ENCODE measurements at places on chromosomes 6 and 20.
A peak's percentile ranks its signal among the peaks of the same experiment; 100 is the strongest.

DNA sequence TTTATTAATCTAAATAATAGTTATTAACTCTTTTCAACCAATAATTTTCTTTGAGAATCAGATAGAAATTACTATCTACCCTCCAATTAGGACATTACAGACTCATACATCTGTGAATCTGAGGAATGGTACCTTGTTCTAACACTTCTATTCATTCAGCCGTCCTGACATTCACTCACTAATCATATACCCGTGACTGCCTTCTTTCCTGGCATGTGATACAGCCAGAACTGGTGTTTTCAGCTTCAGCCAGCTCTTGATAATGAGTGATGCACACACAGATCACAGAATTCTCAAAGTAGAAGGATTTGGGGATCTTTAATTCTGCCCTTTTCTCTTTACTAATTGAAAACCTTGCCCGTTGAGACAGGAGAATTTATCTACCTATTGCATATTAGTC is 499.9 kb downstream of the UTRN start:
- DNase-seq: no peak

DNA sequence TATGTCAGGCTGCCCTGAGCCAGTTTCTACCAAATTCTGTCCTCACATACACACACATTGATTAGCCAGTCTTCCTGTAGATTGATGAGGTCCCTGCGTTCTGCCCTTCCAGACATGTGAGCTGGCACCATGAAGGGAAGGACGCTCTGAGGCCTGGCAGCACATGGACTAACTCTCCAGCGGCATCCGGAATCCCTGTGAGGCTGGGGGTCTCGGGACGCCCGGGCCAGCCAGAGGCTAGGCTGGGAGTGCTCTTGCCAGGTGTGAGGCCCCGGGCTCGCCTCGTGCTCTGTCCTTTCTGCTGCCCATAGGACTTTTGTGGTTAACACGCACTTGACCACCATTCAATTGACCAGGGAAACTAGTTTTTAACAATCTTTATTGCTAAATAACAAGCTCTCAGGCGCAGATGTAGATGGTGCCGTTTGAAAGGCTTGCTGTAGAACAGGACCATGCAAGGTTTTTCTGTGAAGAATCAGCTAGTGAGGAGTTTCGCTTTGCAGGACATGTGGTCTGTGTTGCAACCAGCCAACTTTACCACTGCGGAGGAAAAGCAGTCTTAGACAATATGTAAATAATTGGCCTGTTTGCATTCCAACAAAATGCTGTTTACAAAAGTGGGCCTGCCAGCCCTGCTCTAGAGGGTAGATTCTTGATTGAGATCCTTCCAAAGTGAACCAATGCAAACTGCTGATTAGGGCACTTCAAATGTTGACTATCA is 29.3 kb downstream of the FOXF2 start:
- DNase-seq: no peak

- no peak for DNase-seq
These were observed 421.2 kb upstream of the HTR1E start for GRCh38 chr6:86516087-86516486.

GRCh38 chr6:75735491-75736186 is 13.4 kb upstream of the MYO6 start:
- DNase-seq: no peak

GRCh38 chr6:150273457-150274309 is 95.1 kb upstream of the IYD start:
- no peak for DNase-seq

- DNase-seq: no peak
These were observed 283.7 kb upstream of the SOX4 start for GRCh38 chr6:21309807-21310221.

DNA sequence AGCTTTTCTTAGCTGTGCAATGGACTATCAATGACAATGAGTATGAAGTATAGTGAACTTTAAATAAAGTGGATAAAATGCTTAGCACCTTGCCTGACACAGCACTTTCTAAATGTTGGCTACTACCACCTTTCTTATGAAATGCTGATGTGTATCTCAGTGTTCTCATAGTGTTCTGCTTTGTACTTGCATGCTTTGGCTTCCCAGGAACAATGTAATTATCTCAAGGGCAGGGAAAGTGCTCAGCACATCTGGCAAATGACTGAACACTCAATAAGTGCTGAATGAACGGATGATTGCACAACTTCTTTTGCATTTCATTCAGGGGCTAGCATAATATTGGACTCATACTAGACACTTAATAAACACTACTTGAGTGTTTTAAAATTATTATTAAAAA is 28.2 kb upstream of the NOX3 start:
- no peak for DNase-seq

GRCh38 chr6:16088409-16088808 is 40.5 kb upstream of the MYLIP start:
- no peak for DNase-seq

GRCh38 chr6:45650524-45651135 is 272.9 kb upstream of the SUPT3H start:
- DNase-seq: no peak

DNA sequence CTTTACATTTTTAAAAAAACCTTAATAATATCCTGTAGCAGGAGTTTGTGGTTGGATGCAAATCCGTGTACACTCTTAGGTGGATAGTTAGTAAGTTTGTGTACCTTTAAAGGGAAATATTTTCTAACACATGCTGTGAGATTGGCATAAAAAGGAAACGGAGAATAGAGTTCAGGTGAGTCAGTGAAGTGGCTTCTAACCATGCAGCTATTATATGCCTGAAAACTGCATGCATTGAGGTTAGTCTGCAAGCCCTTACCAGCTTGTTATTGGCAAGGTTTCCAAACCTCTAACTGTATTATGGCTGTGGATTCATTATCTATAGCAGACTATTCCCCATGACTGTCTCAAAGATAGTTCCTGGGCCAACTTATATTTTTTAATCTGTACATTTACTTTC is 420.6 kb upstream of the MMS22L start:
- no peak for DNase-seq

DNA sequence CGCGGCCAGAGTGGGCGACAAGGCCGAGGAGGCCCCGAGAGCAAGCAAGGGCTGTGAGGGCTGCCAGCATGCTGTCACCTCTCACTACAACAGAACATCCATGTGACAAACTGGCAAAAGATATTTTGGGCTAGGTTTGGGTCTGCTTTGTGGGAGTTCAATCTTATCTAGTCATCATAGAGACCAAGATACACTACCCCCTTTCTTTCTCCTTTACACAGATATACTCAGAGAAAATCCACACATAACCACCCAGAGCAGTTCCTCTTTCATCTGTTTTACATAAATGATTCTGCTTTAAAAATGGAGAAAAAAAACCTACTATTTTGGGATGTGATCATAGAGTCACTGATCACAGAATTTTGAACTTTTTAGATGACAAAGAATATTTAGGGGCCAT is 16.8 kb downstream of the SOX4 start:
- no peak for DNase-seq

DNA sequence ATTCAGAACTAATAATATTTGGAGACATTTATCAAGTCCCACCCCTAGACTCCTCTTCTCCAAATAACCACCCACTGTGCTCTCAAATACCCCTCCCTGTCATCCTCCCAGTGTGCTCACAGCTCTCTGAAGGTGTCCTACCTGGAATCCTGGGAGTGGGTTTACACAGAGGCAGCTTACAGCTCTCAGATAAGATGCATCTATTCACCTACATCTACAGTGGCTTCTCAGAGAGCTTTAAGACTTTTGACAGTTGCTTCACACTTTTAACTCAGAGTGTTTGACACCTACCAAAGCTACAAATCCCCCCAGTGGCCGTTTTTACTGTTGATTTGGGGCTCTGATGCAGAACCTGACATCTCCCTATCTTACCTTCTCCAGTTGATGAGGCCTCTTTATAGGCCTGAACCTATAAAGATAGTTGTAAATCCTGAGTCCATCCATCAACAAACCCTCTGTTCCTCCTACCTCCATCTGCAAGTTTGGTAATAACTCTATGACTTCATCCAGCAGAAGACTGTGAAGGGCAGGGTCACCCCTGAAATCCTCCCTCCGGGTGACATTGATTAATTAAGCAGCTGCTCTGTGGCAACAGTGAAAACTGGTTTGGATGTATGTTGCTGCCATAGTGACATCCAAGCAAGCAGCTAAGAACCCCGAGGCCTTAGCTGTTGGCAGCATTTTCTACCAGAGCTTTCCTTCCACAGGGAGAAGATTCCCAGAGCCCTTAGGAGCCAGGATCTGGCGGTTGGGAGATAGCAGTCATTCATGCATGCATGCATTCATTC is 226.1 kb upstream of the RREB1 start:
- no peak for DNase-seq

DNA sequence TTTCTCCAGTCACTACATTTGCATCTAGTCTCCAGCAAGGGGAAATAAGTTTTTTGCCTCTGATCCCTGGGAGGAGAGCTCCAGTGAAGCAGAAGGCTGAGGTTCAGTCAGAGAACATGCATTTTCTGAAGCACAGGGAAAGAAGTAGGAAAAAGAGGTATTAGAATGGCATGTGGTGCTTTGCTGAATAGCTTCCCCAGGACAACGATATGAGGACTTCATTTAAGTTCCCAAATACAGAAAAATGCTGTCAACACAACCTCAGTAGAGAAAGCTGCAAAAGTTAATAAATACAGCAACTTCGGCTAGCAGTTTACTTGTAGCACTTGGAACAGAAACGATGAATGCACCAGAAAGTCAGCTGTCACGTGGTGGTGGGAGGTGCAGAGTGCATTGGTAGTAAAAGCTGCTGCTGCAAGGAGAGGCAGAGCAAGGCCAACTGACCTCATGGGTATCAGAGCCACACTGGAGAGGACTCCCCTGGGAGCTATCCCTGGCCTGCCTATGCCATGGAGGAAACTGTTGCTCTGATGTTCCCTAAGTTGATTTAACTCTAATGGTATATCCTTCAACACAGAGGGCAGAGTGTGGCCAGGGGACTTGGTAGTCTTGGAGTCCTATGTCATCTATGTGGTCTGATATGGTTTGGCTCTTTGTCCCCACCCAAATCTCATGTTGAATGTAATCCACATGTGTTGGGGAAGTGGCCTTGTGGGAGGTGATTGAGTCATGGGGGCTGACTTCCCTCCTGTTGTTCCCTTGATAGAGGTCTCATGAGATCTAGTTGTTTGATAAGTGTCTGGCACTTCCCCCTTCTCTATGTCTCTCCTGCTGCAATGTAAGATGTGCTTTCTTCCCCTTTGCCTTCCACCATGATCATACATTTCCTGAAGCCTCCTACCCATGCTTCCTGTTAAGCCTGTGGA is 85.9 kb downstream of the ADTRP start:
- DNase-seq: no peak

GRCh38 chr6:79438030-79438429 is 99.2 kb downstream of the LCA5 start:
- no peak for DNase-seq

GRCh38 chr20:17518339-17519052 is 12.7 kb downstream of the BFSP1 start:
- DNase-seq: no peak

DNA sequence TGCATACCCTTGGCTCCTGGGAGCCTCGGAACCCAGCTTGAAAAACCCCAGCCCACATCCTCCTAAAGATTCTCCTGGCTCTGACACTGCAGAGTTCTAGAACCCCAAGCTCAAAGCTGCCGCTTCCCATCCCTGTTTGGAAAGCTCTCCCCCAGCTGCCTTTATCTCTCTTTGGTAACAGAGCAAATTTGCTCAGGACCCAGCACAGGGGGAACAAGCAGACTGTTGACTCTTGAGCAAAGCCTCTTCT is 38.9 kb downstream of the HNF4A start:
- no peak for DNase-seq

DNA sequence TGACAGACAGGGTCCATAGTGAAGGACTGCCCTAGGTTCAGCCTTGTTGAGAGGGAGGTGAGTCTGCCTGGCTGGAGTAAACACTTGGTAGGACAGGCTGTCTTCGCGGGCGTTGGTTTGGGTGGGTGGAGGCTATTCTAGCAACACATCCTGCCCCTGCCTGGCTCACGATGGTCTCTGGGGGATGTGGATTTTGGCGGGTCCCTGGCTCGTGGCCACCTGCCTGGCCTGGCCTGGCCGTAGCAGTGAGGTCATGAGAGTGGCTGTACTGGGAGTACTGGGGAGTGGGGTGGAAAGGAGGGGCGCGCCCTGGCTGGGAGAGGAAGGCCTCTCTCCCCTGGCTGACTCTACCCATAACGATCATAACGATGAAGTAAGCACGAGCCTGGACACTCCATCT is 30.2 kb upstream of the MRPS18A start:
- DNase-seq: peak; percentile 79

DNA sequence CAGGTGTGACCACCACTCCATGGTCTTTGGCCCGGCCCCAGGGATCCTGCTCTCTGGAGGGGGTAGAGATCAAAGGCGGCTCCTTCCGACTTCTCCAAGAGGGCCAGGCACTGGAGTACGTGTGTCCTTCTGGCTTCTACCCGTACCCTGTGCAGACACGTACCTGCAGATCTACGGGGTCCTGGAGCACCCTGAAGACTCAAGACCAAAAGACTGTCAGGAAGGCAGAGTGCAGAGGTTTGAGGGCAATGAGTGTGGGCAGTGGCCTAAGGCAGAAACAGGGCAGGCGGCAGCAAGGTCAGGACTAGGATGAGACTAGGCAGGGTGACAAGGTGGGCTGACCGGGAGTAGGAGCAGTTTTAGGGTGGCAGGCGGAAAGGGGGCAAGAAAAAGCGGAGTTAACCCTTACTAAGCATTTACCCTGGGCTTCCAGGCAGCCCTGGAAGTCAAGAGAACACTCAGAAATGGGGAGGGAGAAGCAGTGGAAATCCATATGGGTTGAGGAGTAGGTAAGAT is 533 bp downstream of the CFB start:
- DNase-seq: no peak

GRCh38 chr6:164507206-164507940 is 802.0 kb downstream of the C6orf118 start:
- DNase-seq: no peak

DNA sequence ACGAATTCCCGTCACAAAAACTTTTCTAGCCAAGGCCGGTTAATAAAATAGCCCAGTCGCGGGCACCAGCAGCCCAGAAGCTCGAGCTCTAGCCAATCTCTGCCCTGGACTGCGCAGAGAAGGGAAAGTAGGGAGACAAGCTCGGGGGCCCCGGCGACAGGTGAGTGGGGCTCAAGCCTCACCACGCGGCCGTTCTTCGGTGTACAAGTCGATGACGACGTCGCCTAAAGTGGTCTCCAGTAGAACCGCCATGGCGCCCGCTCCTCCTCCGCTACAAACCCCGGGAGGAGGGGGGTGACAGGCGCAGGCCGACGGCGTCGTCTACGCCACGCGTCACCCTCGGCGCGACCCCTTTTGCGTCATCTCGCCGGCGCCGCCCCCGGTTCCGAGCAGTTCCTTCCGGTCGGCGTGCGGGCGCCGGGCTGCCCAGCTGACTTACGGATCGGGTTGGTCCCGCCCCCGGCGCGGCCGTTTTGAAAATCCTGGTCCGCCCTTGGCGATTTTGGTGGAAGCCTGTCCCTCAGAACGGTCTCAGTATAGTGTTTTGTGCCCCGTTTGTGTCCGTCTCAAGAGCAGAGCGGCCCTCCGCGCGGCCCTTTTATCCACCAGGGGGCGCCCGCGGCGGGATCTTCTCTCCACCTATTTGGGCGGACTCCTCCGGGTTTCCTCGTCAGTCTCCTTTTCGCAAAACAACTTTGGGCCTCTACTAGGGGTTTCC is at the start of gene PPIL4:
PPIL4 (minus strand) TSS at position 290 of the 718 bp plus-strand sequence; CDS start at position 252, 38 bp downstream.
- peak; percentile 95 for DNase-seq

All from tibial artery (tissue), 4 donors.